ENCODE measurements at places on chromosomes 3 and 15.

DNA sequence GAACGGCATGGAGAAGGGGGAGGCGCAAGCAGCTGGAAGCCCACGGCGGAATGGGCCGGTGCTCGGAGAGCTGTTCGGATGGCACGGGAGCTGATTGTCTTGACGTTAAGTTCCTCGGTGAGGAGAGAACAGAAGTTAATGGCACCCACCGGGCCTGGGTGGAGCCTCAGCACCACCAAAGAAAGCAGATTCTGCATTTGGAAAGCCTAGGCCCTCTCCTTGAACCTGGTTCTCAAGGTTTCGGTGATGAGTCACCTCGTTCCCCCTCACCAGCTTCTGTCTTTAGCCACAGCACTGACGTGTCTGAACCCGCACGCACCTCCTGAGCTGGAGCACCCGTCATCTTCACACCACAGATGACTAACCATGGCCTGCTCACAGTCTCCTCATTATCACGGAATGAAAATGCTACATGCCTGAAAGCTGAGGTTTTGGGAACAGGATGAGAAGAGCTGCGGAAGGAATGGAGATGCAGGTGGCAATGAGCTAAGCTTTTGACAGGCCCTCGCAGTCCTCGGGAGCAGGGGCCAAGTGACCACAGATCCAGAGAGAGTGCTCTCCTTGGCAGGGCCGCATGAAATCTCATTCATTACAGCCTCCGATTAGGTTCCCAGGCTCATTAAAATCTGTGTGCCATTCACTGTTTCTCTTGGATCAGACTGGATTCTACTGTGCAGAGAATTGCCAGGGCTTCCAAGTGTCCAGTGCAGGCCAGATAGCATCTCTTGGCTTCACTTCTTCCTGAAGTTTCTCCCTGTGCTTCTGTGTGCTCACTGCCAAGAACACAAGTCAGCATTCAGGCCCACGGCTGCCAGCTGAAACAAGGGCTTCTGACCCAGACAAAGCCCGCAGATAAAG is 96.3 kb upstream of the DLG1 start:
- no peak for DNase-seq

DNA sequence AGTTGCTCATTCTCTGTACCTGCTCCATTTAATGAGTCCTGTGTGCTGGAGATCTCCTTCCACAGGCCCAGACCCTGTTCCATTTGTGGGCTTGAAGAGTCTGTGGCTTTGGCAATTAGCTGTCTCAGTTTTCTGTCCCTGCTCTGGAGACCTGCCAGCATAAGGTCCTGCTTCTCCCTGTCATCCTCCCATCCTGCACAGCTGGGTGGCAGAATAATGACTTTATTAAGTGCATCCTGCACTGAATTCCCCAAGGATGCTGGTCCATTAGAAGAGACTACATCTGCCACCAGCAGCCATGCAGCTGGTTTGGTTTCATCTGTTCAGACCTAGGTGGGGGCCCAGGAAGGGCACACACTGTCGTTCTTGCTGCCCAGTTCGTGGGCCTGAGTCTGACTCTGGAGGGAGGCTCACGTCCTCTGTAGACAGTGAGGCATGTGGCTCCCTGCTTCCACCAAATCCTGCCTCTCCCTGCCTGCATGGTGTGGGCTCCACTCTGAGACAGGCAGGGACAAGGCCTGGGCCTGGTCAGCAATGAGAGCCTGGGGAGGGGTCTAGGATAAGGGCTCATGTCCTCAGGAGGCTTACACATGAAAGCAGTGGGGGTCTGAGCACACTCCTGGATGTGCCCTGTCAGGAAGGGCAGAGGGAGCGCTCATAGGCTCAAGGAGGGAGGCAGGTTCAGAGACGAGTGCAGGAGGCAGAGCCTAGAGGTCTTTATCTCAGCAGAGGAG is 78.4 kb upstream of the PRR23E start:
- no peak for DNase-seq

DNA sequence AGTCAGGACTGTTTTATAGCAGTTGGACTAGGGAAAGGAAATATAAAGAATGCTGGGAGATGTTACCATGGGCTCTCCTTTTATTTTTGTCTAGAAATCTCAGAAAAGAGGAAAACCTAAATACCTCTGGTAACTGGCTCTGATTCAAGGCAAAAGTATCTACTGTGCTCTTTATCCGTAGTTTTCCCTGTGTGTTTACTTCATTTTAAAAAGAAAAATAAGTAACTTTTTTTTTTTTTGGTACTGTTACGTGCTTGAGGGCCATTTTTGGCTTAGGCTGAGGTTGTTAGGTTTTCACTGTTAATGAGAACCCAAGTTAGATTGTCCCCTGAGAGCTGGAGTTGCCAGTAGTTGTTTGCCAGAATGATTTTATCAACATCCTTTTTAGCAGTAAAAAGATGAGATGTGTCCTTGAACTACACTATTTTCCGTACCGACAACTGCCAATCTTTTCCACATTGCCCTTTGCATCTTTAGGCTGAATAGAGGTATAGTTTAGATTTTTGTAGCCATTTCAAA is 35.8 kb downstream of the IQGAP1 start:
- DNase-seq: no peak

DNA sequence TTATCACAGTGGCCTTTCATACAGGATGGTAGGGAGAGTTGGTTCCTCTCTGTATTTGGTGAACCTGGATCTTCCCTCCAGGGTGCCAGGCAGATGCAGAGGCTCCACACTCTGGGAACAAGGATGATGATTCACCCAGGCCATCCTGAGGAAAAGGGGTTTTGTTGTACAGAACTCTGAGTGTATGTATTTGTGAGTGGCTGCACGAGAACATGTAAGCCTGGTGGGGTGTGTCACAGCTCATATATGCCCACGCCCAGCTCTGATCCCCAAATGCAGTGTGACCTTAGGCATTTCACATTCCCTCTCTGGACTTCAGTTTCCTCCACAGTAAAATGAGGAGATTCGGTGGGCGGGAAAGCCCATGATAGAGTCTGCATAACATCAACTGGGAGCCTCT is 11.6 kb upstream of the CILP start:
- DNase-seq: no peak

GRCh38 chr3:107833043-107833442 is 257.8 kb downstream of the CD47 start:
- no peak for DNase-seq

GRCh38 chr15:31372635-31373091 is 46.0 kb downstream of the KLF13 start:
- peak; percentile 51 for DNase-seq

DNA sequence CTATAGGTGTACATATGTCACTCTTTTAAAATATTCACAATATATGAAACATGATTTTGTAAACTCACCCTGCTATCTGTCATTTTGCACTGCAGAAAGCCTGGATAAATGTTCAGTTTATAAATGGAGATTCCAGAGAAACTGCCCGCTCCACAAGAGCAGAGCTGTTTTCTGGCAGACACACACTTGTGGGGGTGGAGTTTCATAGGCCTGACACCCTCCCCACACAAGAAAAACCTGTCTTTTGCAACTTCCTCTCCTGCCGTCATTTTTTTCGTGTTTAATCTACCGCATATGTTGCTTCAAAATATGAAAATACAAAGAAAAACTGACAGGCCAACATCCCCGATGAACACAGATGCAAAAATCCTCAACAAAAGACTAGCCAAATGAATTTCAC is 479.0 kb downstream of the GABRG3 start:
- no peak for DNase-seq

GRCh38 chr15:84582583-84583157 is 18.1 kb upstream of the ZSCAN2 start:
- DNase-seq: no peak

DNA sequence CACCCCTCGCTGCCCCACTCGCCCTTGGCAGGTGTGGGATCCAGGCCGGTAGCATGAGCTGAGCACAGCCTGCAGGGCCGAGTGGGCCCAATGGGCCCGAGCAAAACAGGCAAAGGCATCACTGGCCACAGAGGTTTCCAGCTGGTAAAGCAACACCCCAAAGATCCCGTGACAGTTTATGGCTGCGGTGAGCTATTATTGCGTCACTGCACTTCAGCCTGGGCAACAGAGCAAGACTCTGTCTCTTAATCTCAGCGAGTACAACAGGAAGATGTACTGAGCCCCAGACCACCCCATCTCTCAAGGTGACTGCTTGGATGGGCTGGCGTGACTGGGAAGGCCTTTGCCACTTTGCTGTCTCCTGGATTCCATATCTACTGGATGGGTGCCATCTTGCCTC is 4.3 kb downstream of the JMJD7 start:
- no peak for DNase-seq

DNA sequence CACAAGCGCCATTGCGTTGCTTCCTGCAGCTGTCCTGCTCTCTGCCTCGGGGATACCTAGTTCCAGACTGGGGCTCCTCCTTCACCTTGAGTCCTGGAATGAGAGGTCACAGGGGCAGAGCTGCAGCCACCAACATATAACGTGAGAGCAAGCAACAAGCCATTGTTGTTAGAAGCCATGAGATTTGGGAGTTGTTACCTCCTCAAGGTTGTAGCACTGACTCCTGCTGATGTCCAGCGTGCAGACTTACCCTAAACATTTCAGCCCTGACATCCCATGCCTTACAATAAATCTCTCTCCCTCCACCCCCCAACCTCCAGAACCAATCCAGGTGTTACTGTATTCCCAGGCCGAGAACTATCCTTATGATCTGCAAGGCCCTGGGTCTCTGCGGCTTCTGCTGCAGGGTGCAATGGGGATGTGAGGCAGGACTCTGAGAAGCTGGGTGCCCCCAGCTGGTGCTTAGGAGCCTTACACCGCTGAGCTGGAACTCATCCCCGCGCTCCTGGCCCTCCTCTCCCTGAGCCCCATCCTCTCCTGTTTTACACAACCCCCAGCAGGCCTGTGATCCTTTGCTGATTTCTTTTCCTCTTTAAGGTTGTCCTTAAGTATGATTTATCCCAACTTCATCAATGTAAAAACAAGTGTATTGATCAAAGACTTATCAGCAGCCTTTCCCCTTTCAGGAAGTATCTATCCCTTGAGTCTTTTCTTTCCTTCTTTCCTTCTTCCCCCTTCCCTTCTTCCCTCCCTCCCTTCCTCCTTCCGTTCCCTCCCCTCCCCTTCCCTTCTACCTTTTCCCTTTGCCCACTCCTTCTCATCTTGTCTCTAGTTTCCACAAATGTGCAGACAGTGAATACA is 84.2 kb upstream of the ABHD2 start:
- no peak for DNase-seq

GRCh38 chr3:105365391-105366325 is 1.1 kb upstream of the ALCAM start:
- no peak for DNase-seq

Measured in NCI-H446 (cell line).